ENCODE measurements at places on chromosomes 16 and 17.

- peak; percentile 72 for DNase-seq
These were observed 22.6 kb downstream of the ZNF213 start for GRCh38 chr16:3157229-3158025.

DNA sequence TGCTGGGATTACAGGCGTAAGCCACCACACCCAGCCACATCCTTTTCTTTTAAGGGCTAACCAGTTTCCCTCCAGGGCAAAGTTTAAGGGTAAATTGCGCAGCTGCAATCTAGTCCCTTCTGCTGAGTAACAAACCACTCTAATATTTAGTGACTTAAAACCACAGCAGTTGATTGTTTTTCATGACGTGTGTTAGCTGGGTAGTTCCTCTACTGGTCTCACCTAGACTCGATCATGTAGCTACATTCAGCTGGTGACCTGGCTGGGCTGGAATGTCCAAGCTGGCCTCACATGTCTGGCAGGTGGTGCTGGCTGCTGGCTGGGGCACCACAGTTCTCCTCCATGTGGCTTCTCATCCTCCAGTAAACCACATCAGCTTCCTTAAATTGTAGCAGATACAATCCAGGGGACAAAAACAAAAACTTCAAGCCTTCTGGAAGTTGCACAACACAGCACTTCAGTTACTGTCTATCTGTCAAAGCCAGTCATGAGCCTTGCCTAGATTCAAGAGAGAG lies 75.5 kb downstream of the GPRC5B start:
- DNase-seq, result no peak

- no peak for DNase-seq
These were observed 83.5 kb downstream of the CDYL2 start for GRCh38 chr16:80720804-80721371.

GRCh38 chr16:72132726-72133125 lies 39.1 kb downstream of the DHX38 start:
- no peak for DNase-seq

DNA sequence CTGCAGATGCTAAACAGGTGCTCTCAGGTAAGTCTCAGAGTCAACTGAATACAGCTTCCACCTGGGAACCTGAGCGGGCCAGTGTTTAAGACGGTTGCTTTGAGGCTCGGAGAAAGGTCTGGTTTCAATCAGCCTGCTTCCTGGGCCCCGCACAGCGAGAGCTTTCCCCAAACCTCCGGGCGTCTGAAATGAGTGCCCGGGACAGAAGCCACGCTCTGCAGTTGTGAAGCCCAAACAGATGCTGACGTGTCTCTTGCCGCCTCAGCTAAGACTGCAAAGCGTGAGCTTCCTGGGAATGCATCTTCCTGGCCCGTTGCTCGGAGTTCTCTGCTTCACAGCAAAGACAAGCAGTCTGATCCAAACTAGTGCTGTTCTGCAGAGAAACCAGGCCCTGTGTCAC lies 36.7 kb downstream of the PLXDC1 start:
- DNase-seq, result no peak
